GDM1 (cell line): ENCODE measurements at places on chromosomes 16 and 17.

- no peak for DNase-seq
These were observed 26.5 kb upstream of the ZNF469 start for GRCh38 chr16:88356124-88356726.

DNA sequence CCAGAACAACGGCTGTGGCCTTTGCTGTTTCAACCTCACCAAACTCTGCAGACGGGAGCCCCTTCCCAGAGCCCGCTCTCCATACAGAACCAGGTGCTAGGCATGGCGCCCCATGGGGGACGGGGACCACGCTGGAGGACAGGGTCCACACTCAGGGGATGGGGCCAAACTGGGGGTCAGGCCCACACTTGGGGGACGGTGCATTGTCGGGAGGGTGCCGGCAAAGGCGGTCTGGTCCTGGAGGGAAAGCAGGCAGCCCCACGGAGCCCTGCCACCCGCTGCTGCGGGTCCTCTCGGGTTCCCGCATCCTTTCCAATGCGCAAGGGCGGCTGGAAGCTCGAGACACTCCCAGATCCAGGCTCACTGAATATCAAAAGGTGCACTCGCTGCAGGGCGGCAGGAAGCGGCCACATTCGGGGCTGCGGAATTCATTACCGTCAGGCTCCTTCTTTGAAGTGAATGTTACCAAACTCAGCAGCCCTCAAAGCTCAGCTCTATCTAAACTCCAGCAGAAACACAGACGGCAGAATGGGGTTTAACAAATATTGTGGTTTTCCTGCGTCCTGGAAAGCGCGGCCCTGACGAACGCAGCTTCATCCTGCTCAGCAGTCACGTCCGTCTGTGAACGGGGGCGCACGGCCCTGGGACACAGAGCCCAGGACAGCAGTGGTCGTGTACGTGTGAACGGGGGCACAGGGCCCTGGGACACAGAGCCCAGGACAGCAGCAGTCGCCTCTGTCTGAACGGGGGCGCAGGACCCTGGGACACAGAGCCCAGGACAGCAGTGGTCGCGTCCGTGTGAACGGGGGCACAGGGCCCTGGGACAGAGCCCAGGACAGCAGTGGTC, 41.3 kb downstream of the LMF1 start:
- DNase-seq, result no peak

GRCh38 chr16:56911771-56912571, 20.0 kb upstream of the HERPUD1 start:
- DNase-seq, result no peak

DNA sequence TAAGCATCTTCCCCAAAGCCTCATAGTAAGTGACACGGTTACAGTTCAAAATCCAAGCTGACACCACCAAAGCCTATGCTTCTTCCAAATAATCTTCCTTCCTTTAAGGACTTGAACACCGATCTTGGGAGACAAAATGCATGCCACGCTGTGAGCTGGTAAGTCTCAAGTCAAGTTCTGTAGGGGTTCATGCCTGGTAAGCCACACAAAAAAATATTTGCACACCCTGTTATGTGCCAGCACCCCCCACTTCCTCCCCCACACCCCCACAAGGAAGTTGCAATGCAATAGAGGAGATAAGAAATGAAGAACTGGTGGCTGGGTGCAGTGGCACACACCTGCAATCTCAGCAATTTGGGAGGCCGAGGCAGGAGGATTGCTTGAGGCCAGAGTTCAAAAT, 5.6 kb downstream of the NOG start:
- DNase-seq, result no peak

GRCh38 chr17:77516902-77517301, 376.1 kb downstream of the SEC14L1 start:
- no peak for DNase-seq

DNA sequence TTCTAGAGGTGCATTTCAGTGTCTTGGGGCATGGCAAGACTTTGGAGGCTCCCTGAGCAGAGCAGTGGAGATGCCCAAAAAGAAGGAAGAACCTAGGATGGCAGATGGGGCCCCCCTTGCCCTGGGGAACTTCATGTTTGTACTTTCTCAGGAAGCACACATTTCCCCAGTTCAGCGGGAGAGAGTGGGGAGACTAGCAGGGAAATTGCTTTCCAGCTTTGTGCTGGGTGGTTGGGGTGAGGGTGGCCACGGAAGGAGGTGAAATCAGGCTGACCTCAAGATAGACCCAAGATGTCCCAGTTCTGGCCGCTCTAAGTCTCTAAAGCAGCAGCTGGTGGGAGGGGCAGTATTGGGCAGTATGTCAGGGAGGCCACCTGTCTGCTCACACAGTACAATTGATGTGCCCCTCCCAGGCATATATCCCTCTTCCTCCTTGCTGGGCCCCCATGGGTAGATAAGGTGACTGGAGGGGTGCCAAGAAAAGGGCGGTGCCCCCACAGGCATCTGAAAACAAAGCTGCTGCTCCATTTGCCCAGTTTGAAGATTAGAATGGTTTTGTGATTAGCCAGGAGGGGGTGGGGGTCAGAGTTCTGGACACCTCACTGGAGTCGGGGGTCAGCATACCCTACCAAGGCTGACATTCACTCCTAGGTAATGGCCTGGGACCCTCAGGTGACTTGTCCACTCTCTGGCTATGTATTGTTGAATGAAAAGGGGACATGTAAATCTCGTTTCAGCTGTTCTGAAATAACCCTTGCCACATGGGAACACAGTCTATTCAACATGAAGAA, 17.1 kb upstream of the NAGLU start:
- peak; percentile 69 for DNase-seq

DNA sequence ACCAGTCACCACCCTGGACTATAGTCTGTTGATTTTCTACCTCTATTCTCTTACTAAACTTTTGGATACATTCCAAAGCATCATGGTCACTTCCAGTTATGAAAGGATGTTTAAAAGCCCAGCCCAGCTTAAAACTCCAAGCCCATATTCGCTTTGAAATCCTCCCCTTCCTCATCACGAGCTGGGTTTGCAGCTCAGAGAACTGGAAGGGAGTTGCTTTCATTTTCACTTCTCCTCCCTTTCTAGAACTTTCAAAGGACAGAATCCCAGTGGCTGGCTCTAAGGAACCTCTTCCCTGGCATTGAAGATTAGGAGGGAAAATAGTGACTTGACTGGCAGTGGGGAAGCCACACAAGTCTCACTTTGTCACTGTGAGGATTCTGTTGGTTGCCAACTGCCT, 100.1 kb upstream of the DYNLRB2 start:
- DNase-seq, result no peak

GRCh38 chr17:75738218-75738802, 17.1 kb downstream of the ITGB4 start:
- DNase-seq, result no peak
